ENCODE measurements at places on chromosomes 6 and 20.

GRCh38 chr6:16244869-16245451 lies 6.6 kb downstream of the GMPR start:
- DNase-seq, result no peak

DNA sequence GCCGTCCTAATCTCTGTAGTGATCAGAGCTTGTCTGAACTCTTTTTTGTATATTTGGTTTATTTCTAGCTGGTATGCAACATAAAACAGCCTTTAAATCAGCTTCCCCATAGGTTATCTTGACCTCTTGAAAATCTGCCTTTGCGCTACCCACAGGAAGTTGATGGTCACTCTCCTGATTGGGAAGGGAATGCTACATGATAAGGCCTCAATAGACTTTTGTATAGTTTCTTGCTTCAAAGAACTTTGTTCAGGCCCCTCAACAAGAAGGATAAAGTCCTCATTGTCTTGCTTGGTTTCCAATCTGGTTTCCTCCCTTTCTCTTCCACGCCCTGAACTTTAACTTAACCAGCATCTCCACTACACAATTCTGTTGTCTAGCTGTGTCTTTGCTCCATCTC lies 95.4 kb upstream of the TENT5A start:
- DNase-seq, result no peak

- DNase-seq, result peak; percentile 92
These were observed 496 bp upstream of the BEND3 start for GRCh38 chr6:107115695-107116327.

GRCh38 chr20:50315586-50316551 lies 125.2 kb downstream of the CEBPB start:
- DNase-seq, result peak; percentile 27

DNA sequence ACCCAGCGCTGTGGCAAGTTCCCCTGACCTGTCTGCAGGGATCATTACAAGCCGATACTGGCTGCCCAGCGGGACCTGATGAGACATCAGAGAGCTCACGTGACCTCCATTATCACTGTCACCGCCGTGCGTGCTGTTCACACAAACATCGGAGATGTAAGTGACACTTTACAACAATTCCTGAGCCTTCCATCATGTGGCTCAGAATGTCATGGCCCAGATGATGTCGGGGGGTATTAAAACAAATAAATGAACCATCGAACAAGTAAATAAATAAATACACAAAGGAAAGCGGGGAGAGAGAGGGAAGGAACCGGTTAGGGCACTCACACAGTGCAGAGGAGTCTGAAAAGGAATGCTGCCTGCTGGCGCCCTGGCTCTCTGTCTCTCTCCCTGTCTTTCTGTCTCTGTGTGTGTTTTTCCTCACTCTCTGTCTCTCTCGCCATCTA lies 195.1 kb downstream of the BMP7 start:
- peak; percentile 93 for DNase-seq

DNA sequence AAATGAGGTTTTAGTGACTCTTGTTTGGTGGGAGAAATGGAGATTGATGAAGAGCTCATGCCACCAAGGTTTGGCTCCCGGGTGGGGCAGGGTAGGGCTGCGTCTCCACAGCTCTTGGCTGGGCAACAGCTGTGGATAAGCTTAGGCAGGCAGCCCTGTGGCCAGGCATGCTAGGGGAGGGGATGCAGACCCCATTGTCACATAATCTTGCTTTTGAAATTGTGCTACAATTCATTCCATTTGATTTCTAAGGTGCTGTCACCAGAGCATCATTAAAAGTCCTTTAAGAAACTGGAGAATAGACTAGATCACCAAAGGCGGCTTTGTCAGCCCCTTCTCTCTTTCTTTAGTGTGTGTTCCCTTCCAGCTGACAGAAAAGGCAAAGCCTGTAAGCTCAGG lies 574.2 kb upstream of the JAG1 start:
- DNase-seq, result no peak

- DNase-seq, result no peak
These were observed 42.4 kb downstream of the SCGN start for GRCh38 chr6:25694366-25694765.

- DNase-seq, result no peak
These were observed 19.8 kb upstream of the FANCE start for GRCh38 chr6:35432291-35432690.

- no peak for DNase-seq
These were observed 145.8 kb downstream of the INSM1 start for GRCh38 chr20:20513720-20514119.

- peak; percentile 91 for DNase-seq
These were observed 175.8 kb upstream of the GGTLC1 start for GRCh38 chr20:24164360-24164759.

DNA sequence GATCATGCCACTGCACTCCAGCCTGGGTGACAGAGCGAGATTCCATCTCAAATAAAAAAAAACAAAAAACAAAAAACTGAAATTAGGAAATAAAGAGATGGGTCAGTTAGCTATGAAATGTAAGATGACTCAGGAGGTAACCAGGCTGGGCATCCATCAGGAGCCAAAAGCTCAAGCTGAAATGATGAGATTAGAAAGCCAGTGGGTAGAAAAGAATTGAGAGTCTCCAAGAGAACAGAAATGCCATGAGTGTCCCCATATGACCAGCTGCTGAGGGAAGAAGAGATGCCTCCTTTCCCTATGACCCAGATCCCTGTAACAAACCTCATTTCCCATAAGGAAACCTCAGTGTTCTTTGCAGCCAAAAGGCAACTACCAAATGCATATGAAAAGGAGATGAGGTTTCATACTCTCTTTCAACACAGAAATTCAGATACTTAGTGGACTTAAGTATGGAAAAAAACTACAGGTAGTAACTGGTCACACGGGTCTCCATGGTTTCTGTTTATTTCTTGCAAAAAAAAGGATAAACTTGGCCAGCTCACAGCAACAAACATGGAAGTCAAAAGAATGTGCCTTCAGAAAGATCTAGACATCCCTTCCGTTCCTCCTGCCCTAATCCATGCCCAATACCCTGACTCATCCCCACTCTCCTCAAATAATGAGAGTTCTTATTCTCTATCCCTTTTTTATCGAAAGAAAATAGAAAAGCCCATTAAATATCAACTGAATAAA lies 8.1 kb downstream of the ARHGAP18 start:
- no peak for DNase-seq

Data from endodermal cell (in vitro differentiated cells).